NCI-H510A treated with DMSO at 0.1 percent for 48 hours (cell line): ENCODE measurements at places on chromosomes 3 and 15.
A peak's percentile ranks its signal among the peaks of the same experiment; 100 is the strongest.

GRCh38 chr15:48644827-48645557 lies 517 bp downstream of the FBN1 start:
- DNase-seq: no peak

DNA sequence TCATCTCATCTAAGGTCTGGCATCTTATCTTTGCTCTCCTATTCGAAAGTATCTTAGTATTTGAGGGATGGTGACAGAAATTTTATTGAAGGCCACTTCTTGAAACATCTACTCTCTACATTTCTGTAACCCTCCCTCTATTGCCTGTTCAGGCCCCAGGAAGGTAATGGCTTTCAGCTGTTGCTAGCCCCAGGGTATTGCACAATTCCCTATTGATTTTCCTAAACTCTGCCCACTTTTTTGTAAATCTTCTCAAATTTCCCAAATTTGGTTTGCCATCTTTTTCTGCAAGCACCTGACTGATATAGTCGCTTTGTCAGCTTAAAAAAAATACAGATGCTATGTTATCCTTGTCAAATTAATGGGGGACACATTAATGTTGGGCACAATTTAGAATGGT lies 242.1 kb downstream of the RAP2B start:
- DNase-seq: no peak

DNA sequence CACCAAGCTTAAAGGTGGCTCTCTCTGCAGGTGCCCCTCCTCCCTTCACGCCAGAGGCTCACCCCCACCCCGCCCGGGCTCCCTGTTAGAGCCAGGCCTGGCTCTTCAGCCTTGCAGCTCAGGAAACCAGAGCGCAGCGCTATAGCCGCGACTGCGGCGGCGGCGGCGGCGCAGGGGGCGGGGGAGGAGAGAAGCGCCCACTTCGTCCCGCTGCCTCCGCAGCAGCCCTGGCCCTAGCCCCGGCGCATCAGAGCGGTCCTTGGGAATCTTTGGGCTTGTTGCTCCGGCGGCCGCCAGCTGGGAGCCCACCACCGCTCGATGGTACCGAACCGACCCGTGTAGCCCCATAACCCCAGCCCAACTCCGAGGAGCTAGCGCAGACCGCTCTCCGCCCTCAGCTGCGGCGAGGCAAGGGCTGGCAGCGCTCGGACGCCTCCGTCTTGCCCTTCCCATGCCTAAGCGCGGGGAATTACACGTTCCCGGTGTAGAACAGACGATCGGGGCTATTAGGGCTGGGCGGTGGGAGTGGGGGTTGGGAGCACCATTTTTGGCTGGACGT lies 1.2 kb downstream of the RASGRF1 start:
- no peak for DNase-seq

GRCh38 chr3:82293867-82294266 lies 532.4 kb upstream of the GBE1 start:
- DNase-seq: no peak

DNA sequence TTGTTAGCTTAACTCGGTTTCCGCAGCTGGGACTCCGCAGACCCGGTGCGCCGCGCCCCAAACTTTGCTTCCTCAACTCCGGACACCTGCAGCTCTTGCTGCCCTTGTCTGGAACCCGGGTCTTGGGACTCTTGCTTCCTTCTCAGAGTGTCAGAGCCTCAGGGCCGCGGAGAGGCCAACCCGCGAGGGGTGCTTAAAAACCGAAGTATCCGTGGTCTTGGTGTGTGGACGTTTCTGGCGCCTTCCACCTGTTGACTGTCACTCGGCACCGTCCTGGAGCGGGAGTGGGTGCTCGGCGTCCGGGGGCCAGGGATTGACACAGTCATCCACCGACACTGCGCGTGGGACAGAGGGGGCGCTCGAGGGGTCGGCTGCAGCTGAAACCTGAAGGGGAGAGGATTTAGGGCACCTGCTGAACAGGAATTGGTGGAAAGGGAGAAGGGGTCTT lies 386 bp downstream of the SQOR start:
- DNase-seq: no peak

DNA sequence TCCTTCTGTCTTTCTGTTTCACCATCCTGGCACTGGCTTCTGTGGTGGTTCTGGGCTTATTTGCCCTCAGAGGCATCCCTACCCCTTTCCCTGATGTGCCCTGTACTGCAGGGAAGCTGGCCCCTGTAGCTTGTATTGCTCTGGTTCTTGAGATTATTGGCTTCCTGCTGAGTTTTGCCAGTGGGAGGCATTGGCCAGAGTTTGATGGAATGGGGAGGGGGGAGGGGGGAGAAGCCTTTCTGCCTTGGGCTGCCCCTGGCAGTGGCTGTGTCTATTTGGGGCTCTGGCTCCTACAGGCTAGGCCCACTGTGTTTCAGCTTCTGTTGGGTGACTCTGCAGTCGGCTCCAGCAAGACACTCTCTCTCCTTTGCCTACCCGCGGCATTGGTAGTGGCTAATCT lies 41.6 kb upstream of the SEMA6D start:
- no peak for DNase-seq

- DNase-seq: no peak
These were observed 1.8 kb upstream of the SLC38A3 start for GRCh38 chr3:50203113-50203808.

- DNase-seq: no peak
These were observed 183.2 kb downstream of the NEK10 start for GRCh38 chr3:27186013-27186412.

GRCh38 chr3:63685340-63685739 lies 32.9 kb downstream of the SNTN start:
- no peak for DNase-seq

GRCh38 chr15:29127506-29128430 lies 141.9 kb downstream of the NSMCE3 start:
- no peak for DNase-seq

DNA sequence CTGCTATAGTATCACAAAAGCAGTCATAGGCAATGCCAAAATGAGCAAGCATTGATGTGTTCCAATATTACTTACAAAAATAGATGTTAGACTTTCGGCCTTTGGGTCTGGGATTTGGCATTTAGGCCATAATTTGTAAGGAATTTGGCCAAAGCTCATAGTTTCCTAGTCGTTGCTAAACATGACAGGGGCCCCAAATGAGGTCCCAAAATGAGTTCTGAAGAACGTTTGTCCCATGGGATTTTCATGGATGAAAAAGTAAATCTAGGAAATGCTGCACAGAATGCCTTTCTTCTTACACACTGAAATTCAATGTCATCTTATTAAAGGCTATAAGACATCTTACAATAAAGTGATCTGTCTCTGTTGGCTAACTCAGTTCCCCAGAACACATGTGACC lies 456.0 kb downstream of the CNTN4 start:
- DNase-seq: no peak

- DNase-seq: no peak
These were observed 28.4 kb upstream of the SHC4 start for GRCh38 chr15:48992096-48992495.

GRCh38 chr15:82093774-82094211 lies 48.0 kb upstream of the MEX3B start:
- DNase-seq: no peak

- no peak for DNase-seq
These were observed 26.5 kb downstream of the CCDC33 start for GRCh38 chr15:74262625-74263024.

DNA sequence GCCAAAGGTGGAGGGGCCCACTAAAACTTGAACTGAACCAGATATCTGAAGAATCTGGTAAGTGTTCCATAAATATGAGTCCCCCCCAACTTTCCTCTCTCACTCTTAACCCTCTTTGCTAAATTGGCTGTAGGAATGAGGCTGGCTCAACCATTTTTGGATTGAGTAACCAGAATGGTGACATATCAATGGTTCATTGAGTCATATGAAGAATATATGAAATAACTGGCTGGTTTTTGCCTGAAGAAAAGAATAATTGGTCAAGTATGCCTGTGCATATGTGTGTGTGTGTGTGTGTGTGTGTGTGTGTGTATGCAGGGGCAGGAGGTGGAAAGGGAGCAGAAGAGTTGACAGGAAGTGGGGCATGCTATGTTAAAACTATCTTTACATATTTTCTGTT lies 472.9 kb upstream of the THBS1 start:
- DNase-seq: no peak

DNA sequence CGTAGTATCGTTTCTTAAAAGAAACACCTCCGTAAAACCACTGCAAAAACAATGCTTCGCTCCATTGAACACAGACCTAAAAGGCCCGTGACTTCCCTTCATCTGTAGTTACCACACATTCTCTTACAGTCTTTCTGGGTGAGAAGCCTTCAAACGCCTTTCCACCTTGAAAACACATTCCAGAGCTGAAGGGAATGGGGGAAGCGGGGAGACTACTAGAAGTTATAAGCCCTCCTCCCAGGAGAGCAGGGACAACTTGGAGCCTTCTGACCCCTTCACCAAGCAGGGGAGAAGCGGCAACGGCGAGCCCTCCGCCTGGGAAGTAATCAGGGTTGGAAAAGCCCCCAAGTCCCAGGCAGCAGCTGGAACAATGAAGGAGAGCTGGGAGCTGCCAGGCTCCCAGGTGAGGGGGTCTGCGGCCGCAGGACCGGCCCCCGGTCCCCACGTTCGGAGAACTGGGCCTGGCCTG lies 461 bp downstream of the SECISBP2L start:
- peak; percentile 1 for DNase-seq

DNA sequence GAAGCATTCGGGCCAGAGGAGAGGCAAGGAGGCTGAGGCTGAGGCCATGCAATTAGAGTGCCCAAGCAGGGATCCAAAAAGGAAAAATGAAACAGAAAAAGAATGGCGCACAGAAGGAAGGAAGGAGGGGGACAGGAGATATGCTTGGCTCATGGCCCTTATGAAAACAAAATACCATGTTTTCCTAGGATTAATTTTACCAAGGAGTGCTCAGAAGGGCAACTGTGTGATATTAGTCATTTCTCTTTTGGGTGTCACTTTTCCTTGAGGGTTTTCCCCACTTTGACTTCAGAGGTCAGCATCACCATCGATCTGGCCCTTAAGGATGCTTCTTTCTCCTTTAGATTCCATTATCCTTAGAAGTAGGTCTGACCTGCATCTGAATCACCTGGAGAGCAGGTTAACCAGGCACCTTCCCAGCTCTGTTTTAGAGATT lies 1.4 kb downstream of the PARP14 start:
- DNase-seq: no peak

GRCh38 chr3:146390957-146391356 lies 78.4 kb downstream of the PLSCR2 start:
- DNase-seq: no peak

DNA sequence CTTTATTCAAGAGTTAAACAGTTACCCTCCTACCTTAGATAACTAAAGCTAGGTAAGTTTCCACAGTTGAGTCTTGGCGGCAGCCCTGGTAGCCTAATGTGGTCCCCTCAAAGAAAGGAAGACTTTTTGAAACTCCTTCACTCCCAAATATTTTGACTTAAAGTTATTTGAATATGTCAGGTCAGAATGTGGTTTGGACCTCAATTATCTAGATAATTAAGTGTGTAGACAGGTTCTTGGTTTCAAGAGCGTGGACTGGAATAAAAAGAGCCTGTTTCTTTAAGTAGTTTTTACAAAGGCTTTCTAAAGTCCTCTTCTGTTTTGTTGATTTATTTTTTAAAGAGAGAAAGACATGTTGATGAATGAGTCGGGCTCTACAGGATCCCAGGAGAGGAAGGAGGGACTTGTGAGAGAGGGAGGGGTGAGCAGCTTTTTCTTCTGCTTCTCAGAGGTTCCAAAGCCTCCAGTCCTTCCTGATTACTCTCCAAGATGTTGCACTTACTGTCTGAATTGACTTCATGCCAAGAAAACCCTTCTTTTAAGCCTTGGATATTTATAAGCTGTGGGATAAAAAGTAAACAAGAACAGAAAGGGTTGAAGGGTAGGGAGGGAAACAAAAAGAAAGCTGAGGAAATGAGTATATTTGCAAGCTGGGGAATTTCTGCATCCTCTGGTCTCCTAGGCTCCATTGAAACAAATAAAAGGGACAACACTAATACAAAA lies 457.4 kb downstream of the IGSF11 start:
- DNase-seq: no peak

DNA sequence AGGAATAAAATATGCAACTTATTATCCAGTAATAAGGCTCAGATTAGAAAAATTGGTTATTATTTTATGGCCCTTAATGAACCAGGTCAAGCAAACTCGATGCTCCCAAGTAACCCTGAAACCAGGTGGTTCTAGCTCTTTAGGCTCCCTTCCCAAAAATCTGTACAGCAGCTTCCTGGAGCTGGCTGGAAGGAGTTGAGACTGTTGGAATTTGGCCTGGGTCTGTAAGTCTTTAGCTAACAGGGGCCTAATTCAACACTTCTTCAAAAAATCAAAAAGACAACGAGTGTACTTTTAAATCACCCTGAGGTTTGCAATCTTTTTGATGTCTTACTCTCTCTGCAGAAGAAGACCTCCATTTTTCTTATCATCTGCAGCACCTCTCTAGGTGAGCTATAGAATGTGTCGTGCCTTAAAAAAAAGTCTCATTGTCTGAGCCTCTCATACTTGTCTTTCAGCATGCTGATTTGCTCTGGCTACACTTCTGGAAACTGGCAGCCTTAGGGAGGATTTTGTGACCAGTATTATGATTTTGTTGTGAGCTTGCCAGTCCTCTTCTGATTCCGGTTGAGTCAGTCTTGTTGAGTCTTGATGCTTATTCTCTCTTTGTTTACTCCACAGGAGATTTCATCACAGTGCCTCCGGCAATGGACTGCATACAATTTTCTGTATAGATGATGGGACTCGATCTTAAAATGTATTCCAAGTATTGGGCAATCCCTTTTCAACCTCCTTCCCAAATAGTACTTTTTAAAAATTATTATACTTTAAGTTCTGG lies 235.0 kb upstream of the KBTBD8 start:
- DNase-seq: no peak

DNA sequence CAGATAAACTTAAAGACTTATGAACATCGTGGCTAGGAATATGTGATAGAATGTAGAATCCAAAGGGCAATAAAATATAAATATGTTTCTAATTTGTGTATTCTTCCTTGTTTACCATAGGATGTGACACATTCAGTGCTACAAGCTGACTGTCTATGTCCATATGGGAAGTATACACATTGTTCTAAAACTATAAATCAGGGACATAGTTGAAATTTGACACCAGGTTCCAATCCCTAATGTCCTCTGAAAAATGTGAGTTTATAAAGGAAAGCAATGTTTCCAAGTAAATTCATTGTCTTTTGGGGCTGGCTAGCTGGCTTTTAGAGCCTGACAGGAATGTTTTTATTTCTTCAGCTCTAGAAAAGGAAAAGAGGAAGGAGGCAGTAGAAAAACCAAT lies 273.6 kb downstream of the CNTN4 start:
- no peak for DNase-seq

- DNase-seq: no peak
These were observed 142.1 kb upstream of the LRTM1 start for GRCh38 chr3:55069950-55070349.

- no peak for DNase-seq
These were observed 15.1 kb downstream of the MTHFS start for GRCh38 chr15:79881668-79882067.

DNA sequence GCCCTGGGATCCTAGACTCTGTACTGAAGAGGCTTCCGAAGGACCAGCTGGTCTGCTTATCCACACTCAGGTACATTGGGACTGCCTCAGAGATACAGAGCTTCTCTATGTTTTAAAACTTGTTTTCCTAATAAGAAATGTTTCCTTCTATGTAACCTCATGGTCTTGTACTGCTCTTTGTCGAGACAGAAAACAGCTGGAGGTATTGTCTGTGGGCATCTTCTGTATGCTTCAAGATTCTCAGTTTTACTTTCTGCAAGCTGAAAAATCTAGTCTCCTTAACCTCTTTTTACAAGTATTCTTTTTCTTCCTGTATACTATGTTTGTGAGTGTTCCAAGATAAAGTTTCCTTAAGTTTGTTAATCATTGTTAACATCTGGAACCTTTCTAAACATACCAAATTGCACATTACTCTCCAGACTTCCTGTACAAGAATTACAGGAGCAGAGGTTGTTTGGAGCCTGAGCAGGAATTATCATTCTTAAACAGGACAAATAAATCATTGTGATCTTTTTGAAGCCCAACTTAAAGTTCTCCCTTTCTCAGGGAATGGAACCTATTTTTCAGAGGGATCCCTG lies 358.3 kb upstream of the CFAP20DC start:
- DNase-seq: no peak
